ENCODE measurements at places on chromosomes 5 and 9.

GRCh38 chr9:97501177-97501971, at the start of gene TMOD1:
TMOD1 (plus strand) TSS chr9:97501666; CDS start chr9:97524189, 22,523 bp downstream.
- no peak for DNase-seq

GRCh38 chr5:16480821-16481538, 15.4 kb upstream of the ZNF622 start:
- DNase-seq, result no peak

GRCh38 chr9:124594225-124594624, 87.0 kb upstream of the NR5A1 start:
- no peak for DNase-seq

DNA sequence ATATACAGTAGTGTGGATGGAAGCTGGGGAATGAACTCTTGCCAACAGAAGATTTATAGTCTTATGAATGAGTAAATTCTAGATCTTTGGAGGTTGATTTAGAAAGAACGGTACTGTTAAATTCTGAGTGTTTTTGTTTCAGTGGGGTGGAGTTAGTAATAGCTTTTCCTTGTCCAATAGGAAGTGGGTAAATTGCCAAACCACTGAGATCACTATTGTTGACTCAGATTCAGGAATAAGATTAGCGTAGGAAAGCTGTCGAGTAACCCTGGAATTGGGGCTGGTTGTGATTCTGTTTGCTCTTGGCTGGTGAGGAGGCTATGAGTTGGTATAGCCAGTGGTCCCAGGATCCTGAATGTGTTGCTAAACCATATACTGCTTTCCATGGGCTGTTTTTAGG, 155.6 kb downstream of the ARHGAP26 start:
- DNase-seq, result peak; percentile 64

DNA sequence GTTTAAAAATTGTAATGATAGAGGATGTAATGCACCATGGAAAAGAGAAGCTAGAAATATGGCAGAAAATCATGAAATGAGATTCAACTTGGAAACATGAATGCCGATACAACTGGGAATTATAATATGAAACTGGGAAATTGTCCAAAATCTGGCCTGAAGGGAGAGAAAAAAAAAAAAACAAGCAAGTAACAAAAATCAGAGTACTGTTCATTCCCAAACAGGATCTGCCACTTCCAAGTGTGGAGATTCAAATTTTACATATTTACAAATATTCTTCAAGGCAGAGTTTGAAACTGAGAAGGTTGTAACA, 56.6 kb upstream of the MOCS2 start:
- DNase-seq, result peak; percentile 85

DNA sequence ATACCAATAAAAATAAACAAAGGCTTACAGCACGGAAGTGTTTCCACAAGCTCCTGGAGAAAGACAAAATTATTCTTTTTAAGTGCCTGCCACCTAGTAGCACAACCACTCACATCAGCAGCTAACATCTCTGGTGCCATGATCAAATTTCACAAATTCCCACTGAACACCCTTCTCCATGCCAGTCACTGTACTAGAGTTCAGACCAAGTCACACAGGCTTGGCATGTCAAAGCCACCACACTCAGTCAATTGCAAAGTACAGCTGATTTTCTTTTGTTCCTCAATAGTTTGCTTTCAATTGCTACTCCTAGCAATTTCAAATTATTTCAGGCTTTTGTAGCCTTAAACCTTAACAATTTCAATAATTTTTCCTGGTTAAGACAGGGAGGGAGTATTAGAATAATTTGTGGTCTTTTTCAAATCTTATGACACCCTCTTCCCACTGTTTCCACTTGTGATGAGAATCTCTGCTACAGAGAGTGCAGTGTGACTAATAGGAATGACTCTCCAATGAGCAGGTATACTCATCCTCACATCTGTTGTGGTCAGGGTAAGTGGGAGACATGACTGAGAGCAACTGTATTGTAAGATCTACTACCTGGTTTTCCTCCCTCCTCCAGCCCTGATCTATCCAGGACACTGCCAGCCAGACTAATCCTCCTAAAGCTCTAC, 46.2 kb downstream of the RNF145 start:
- no peak for DNase-seq

DNA sequence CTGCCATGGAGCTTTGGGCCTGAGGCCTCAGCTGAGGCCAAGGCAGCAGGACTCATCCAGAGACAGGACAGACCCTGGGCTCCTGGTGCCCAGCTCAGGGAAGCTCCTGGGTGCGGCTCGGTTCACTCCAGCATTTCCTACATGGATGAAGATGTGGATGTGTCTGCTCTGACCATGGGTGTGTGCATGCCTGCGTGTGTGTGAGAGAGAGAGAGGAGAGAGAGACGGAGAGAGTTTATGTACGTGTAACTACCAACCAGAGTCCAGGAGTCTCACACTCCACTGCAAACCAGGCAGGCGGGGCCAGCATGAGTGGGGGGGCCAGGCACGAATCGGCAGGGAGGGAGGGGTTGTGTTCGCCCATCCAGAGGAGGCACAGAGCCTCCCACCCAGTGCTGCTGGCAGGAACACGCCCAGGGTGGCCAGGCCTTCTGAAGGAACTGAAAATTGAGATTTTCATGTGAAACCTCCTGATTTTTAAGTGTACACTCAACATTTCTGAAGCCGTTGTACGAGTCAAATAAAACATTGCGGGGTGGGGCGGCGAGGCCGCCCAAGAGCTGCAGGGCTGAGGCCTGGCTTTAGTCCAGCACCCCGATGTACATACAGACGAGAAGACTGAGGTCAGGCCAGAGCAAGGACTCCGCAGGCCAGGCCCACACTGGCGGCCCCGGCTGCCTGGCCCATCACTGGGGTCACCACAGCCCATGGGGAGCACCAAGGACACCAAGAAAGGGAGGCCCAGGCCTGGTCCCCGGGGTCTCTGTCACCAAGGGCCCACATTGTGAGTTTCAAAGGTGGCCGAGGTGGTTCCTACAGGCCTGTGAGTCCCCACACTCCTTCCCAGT, 88.7 kb downstream of the ADAMTS2 start:
- DNase-seq, result no peak

DNA sequence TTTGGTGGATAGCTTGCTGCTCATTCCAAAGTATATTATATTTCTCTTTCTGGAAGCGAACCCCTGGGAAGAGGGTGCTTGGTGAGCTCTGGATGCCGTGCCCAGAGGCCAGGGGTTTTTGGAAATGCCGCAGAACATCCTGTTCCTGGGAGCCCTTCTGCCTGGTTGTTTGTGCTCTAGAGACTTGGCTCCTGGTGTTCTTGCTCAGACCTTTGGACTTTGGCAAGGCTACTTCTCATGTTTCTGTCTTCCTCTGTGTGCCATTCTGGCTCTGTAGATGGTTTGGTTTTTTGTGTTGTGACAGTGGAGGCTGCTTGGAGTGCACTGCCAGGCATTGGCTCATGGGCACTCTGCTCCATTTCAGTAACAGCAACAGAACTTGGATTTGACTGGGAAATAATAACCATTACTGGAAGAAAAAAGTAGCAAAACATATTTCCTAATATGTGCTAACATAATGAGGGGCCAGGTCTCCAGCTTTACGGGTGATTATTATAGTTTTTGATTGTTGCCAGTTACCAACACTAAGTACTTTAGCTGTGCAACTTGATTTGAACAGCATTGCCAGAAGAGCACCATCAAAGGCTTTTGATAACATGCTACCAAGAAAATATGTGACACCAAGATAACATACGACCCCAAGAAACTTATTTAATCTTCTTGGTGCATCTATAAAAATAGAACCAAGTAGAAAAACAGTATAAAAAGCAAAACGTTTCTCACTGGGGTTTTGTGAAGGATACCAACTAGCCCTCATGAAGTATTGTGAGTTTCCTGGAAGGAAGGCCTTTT, 94.2 kb downstream of the PCSK1 start:
- DNase-seq, result no peak

DNA sequence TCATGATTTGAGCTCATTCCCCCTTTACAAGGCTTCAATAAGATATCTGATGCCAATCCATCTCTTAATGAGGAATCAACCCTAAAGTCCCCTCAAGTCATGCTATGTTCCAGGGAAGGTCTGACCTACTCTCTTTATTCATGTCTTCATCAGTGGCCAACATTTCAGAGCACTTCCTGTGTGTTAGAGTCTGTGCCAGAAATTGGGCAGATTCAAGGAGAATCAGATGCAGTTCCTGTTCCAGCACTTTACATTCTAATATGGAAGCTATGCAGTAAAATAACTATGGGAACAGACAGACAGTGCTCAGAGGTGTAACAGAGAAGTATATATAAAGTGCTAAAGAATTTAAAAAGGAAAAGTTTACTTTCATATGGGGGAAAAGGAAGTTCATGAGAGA, 193.4 kb upstream of the NR4A3 start:
- no peak for DNase-seq

- no peak for DNase-seq
These were observed 33.5 kb upstream of the TRIM14 start for GRCh38 chr9:98152526-98152925.

DNA sequence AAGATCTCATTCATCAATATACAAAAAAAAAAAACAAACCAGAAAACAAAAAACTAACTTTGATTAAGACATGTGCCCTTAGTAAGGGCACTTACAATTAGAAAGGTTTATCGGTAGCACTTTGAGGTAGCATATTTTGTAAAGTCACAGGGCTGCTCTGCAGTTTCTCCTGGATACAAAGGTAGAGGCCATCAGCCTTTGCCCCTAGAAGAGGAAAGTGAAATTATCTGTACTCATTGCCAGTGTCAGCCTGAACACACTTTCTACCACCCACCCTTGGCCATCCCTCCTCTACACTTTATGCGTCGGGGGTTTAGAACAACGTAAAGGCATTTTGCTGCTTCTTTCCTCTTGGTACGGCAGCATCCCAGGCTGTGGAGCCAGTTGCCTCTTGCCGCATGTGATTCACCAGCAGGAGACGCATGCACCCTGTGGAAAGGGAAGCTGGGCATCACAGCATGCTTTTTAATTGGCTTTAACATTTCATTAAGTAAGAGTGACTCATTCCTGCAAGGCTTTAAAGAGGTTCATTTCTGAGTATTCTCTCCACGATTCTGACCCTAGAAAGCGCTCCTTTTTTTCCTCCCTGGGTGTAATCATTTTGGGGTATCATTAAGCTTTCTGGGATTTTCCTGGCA, 84.6 kb downstream of the CEMIP2 start:
- no peak for DNase-seq

DNA sequence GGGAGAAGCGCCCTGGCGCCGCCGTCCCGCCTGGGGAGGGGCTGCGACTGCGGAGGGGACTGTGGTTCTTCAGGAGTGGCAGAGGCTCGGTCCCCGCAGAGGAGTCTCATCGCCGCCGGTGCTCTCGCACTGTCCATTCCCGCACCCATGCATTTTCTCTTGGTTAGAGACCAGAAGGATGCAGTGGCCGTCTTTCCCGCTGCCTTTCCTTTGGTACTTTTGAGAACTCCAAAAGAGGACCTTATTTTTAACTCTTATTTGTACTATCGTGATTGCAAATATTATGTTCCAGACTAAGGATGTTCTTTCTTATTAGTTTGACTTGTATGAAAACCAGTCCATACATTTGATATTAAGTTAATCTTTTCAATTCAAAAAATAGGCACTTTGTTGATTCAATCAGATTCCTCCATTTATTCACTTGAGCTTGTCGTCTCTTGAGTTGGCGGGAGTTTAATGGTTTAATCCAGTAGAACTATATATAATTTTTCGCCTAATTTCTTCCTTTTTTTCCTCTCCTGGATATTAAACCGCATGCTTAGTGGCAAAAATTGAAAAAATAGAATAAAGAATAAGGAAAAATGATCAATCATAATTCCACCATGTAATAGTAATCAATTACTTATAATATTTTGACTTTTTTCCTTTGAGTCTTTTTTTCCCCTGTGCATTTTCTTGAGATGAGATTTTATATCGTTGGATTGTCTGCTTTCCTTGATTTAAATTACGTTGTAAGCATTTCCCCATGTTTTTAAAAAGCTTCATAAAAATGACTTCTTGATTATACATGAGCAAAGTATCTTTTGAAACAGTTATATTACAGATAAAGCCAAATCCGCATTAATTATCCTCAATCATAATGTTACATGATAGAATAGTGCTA, 861 bp downstream of the ZFYVE16 start:
- DNase-seq, result peak; percentile 69

GRCh38 chr9:22829236-22829635, 382.6 kb downstream of the DMRTA1 start:
- no peak for DNase-seq

DNA sequence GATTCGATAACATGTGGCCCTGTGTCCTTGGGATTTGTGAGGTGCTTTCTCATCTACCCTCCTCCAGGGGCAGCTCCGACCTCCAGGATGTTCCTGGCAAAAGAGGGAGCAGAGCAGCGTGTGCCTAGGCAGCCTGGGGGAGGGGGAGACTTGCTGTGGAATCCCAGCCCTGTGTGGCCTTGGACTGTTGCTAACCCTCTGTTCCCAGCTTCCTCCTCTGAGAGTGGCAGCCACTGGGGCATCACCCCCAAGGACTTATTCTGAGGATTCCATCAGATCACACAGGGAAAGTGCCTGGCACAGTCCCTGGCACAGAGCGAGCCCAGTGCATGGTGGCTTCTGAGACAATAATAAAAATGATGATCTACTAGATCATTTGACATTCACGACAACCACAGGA, 265.1 kb upstream of the MVB12B start:
- DNase-seq, result no peak

DNA sequence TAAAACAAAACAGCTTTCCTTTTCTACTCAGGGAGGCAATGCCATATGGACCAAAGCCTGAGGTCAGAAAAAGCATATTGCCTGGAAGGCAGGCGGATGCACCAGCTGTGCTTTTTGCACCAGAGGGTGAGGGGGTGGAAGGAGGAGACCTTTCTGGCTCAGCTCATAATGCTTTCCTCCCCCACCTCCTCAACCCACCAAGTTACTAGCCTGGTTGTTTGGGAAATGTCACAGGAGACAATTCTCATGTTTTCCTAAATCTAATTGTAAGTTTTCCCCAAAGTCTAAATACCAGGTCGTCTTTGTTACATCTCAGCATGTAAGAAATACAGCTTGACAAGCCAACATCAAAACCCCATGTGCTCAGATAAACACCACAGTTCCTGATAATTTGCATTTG, 72.6 kb upstream of the DMRTA1 start:
- DNase-seq, result no peak

- DNase-seq, result no peak
These were observed 40.7 kb downstream of the WDR36 start for GRCh38 chr5:111132731-111133435.

GRCh38 chr9:129405089-129405826, 215.6 kb downstream of the C9orf50 start:
- DNase-seq, result no peak

- DNase-seq, result no peak
These were observed 78.4 kb downstream of the GLDC start for GRCh38 chr9:6567140-6567591.

DNA sequence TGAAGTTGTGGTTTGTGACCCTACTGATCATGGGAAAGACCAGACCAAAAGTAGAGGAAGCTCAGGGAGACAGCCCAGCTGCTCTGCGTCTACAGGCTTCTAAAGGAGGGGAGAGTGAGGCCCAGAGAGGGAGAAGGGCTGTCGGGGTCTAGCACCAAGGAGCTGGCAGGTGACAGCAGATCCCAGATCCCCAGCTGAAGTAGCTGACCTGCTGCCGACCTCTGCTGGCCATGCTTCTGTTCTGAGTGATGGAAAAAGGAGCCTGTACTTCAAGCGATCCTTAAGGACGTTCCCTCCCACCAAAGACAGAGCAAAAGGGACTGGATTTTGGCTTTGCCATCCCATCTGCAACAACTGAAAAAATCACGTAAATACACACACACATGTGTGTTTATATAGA, 22.7 kb upstream of the QSOX2 start:
- peak; percentile 65 for DNase-seq

All from muscle of arm (tissue), 14 donors.